Kasumi-1 (cell line): ENCODE measurements at places on chromosomes 1 and 21.

GRCh38 chr21:43805275-43805800, 16.0 kb downstream of the RRP1 start:
- DNase-seq = no peak

DNA sequence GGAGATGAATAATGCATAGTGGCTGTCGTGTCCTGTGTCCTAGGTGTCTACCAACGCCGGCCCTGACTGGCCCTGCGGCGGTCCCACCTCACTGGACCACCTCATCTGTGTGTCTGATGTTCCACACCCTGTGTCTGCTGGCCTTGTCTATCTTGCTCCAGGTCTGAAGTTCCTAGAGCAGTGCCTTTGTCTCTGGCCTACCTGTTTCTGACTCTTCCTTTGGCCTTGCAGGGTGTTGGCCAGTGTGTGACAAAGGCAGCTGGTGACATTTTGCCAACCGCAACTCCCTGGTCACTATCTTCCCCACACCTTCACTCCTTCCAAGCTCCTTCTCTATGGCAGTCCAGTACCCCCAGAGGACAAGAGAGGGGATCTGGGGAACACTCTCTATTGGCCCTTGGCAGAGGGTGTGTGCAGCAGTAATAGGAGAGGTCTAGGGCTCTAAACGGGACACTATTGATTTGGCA, 1.4 kb upstream of the AHDC1 start:
- DNase-seq = no peak

DNA sequence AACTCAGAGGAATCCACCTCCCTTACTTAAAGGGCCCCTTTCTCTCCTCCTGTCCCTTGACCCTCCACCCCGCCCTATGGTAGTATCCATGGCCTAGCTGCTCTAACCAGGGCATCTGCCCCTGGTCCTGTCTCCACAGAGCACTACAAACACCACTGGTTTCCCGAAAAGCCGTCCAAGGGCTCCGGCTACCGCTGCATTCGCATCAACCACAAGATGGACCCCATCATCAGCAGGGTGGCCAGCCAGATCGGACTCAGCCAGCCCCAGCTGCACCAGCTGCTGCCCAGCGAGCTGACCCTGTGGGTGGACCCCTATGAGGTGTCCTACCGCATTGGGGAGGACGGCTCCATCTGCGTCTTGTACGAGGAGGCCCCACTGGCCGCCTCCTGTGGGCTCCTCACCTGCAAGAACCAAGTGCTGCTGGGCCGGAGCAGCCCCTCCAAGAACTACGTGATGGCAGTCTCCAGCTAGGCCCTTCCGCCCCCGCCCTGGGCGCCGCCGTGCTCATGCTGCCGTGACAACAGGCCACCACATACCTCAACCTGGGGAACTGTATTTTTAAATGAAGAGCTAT, 1.7 kb downstream of the BTG2 start:
- no peak for DNase-seq

DNA sequence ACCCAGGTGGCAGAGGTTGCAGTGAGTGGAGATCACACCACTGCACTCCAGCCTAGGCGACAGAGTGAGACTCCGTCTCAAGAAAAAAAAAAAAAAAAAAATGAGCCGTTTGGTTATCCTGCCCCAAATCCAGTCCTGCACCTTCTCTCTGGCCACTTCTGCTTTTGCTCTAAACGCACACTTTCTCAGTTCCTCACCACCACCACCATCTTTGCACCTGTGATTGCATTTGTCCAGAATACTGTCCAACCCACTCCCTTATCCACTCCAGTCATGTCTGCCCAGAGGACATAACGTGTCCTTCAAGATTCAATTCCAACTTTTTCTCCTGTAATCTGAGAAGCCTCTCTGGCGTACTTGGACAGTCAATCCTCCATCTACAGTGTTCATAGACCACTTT, 2.2 kb upstream of the NEK2 start:
- DNase-seq = peak; percentile 6

DNA sequence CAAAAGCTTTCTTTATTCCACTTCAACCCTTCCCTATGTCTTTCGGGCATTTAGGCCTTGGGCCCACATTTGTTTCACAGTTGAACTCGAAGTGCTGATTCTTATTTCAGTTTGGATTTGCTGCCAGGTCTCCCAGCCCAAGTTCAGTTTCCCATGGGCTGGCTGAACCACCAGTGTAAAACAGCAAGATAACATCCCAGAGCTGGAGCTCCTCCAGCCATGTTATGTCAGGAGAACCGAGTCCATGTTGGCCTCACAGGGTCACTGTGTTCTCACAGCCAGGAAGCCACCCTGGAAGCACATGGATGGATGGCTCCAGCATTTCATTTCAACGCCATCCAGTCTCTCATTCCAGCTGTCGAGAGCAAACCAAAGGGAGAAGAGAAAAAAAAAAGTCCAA, 45.2 kb upstream of the RXRG start:
- DNase-seq = no peak

DNA sequence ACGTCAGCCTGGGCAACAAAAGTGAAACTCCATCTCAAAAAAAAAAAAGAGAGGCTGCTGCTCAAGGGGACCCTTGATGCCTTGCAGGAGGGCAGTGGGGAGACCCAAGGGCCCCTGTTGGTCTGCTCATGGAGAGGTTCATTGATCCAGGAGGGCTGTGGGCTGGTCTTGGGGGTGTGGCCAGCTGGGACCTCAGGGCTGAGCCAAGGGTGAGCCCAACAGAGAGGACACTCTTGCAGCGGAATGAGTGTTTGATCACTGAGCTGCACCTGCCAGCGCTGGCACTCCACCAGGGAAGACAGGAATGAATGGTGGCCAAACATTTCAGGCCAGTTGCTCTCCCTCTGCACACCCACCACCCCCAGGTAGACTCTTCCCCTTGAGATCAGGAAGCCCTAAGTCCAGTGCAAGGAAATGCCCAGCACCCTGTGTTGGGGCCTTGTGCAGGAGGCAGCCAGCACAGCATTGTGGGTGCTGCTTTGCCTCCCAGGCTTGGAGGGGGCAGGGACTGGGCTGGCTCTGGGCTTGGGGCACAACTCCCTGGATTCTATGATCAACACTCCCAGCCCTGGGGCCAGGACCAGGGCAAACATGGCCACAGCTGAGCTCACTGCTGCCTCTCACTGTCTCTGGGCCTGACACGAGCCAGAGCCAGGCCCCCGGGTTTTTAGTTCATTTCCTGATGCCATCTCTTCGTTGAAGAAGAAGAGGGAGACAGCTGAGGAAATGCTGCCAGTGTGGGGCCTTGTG, 50.7 kb downstream of the IRF2BP2 start:
- no peak for DNase-seq
